Left ventricle myocardium superior (tissue), 1 donor: ENCODE measurements at places on chromosomes 3 and 15. TPM values are rescaled to one million over a fixed set of nuclear protein-coding genes. Genes with fewer than 3 reads are reported as not detected.

GRCh38 chr3:54963641-54964040, 35.8 kb upstream of the LRTM1 start:
- no peak for DNase-seq

Gene GOLGA8O
- 2.0 TPM for total RNA-seq

GRCh38 chr3:72892081-72892775, 4.4 kb downstream of the GXYLT2 start:
- DNase-seq = peak; percentile 47

GRCh38 chr3:126996905-126997304, 14.0 kb downstream of the PLXNA1 start:
- DNase-seq = no peak

Gene CLRN1
- total RNA-seq = not detected

Gene MYRIP
- 0.84 TPM for total RNA-seq
